Immature natural killer cell (primary cell): ENCODE measurements at places on chromosomes 13 and 19.

- DNase-seq: no peak
- H3K4me3 ChIP-seq: no peak overlapping the region
- no peaks in the 10 kb centered on the region for H3K36me3 ChIP-seq
- H3K27ac ChIP-seq: no peak overlapping the region
Measured at GRCh38 chr13:105087945-105088344, 1447.5 kb downstream of the EFNB2 start.

GRCh38 chr19:13038306-13039210, 43.3 kb downstream of the NFIX start:
- peaks cover 19% of the 10 kb centered on the region for H3K4me1 ChIP-seq
- no peaks in the 10 kb centered on the region for H3K36me3 ChIP-seq
- H3K4me3 ChIP-seq: no peak overlapping the region
- no peak for DNase-seq
- H3K27ac ChIP-seq: no peak overlapping the region
- peaks cover 6% of the 10 kb centered on the region for H3K27me3 ChIP-seq

DNA sequence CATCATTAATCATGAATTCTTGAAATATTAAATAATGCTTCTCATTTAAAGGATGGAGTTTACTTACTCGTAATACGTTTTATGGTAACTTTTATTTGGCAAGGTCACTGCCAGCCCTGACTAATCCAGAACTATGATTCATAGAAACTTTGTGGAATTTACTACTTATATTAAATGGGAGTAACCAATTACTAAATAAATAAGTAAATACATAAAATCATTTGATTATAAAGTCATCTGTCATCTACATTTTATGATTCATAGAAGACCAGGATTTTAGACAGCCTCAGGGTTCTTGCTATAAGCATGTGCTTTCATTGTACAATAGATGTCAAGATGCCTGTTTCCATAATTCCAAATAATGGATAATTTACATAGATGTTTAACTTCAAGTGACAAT, 611.1 kb downstream of the TBC1D4 start:
- DNase-seq: no peak
- H3K36me3 ChIP-seq: no peaks in the 10 kb centered on the region
- H3K27me3 ChIP-seq: no peaks in the 10 kb centered on the region
- no peak overlapping the region for H3K27ac ChIP-seq

- H3K27ac ChIP-seq: no peak overlapping the region
- H3K36me3 ChIP-seq: peaks cover 7% of the 10 kb centered on the region
- no peak for DNase-seq
- peaks cover 8% of the 10 kb centered on the region for H3K27me3 ChIP-seq
Measured at GRCh38 chr19:54196536-54196935, 4.1 kb upstream of the RPS9 start.

DNA sequence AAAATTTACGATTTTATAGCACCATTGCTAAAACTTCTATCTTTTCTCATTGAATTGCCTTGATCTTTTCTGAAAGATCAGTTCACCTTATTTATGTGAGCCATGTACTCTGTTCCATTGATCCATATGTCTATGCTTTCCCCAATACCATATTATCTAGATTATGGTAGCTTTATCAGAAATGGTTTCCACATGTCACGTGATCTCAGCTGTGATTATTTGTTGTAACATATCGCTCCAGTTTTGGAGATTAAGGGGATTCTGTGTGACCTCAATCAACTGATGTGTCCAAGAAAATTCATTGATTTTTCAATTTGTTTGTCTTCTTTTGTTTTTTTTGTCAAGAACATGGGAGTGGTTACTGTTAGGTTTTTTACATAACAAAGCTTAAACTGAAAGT, 1114.5 kb upstream of the ATXN8OS start:
- H3K27ac ChIP-seq: no peak overlapping the region
- H3K4me1 ChIP-seq: no peaks in the 10 kb centered on the region
- H3K36me3 ChIP-seq: no peaks in the 10 kb centered on the region

GRCh38 chr13:95601906-95602305, 42.6 kb downstream of the DZIP1 start:
- peaks cover 3% of the 10 kb centered on the region for H3K27me3 ChIP-seq
- no peaks in the 10 kb centered on the region for H3K36me3 ChIP-seq
- no peak overlapping the region for H3K27ac ChIP-seq
- H3K4me3 ChIP-seq: no peak overlapping the region
